ENCODE measurements at places on chromosomes 11 and 22.

DNA sequence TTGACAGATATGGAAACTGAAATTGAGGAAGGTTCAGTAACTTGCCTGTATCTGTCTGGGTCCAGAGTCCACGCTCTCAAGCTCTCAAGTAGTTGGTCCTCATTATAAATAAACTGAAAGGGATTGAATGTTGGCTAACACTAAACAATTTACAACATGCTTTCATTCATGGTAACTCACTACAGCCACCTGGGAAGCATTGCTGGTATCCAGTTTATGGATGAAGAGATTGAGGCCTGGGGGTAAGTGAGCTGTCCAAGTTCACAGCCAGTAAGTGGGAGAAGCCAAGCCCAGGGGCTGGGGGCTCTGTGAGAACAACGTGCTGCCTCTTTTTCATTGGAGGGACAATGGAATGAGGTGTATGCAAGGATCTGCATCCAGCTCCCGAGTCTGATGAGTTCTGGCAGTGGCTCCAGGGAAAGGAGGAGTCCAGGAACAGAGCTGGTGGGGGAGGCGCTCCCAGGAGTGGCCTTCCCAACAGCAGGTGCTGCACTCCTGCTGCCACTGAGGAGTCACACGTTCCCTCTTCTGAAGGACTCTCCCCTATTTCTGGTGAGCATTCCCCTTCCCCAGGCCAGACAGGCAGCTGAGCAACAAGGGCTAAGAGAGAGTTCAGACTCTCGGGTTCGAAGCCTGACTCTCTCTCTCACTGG lies 175.8 kb downstream of the CSNK2A3 start:
- no peak for DNase-seq

- DNase-seq, result no peak
Observed at GRCh38 chr11:129625930-129626329, 189.7 kb upstream of the TMEM45B start.

DNA sequence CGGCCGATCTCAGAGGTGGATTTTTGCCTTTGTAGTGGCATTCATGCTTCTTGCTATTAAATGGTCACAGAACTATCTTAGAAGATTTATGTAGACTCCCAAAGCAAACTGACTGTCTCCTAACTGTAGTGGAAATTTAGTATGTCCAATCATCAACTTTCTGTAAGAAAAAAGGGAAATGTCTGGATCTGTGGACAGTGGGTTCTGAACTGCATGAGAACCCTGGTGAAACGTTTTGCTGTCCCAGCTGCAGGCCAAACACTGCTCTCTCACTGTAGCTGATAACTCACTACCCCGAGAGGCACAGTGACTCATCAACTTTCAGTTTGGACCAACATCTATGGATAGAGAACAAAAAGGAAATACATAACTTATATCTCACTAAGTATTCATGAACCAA lies 387.1 kb downstream of the SOX6 start:
- no peak for DNase-seq

DNA sequence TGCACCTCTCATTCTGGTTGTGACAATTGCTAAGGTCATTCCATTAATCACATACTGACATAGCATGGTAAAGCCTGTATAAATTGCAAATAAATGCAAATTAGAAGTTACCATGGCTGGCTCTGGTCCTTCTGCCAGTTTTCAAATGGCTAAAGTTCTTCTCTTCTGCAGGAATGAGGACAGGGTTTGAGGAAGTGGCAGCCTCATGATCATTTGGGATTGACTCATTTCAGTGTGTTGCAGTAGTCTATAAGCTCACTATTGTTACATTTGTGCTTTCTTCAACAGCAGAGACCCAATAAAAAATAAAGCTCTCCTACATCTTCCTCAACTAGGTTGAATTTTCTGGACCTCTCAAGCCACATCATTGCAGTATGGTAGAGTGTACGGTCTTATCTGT lies 60.3 kb downstream of the NECTIN1 start:
- no peak for DNase-seq

- no peak for DNase-seq
Observed at GRCh38 chr11:65870706-65871681, 1.6 kb downstream of the EFEMP2 start.

GRCh38 chr11:57223601-57224000 lies 13.4 kb downstream of the APLNR start:
- no peak for DNase-seq

DNA sequence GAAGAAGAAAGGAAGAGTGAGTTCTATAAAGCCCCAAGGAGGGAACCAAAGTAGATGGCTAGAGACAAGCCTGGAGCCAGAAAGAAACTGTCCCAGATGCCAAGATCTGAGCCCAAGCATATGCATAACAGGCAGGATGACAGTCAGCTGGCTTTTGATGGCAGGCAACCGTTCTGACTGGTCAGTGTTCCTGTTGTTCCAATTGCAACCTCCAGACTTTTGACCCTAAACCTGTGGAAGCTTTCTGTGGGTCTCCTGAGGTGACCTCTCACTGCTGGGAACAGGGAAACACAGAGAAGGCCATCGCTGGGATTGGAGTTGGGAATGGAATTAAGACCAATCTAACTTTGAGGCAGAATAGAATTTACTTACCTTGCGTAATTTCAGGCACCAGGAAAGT lies 21.6 kb upstream of the NNMT start:
- no peak for DNase-seq

- DNase-seq, result no peak
Observed at GRCh38 chr11:127679816-127680545, 679.4 kb upstream of the KIRREL3 start.

DNA sequence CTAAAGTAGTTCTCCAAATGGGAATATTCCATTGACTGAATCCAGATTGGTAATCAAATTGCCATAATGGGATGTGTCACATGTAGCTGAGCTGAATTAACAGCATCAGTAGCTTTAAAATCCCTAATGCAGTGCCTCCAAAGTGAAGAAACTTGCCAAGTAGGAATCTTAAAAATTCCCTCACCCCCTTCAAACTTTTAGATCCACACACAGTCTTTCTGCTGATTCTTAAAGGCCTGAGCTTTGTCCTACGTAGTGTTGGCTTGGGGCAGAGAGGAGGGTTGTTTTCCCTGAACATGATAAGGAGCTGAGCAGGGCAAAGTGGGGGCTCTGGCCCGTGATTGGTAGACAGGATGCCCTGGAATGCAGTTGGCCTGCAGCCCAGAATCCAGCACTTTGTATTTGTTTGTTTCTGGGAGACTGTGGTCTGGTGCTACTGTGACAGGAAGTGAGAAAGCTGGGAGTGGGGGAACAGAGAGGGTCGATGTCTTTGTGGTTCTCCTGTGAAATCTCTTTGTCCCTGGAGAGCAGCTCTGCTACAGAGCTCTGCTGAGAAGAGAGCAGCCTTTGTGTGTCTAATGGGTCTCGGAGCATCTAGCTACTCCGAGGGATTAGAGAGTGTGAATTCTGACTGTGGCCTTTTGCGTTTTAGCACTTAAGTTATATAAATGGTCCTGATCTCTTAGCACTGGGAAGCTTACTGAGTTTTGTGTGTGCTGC lies 16.9 kb downstream of the CTNND1 start:
- no peak for DNase-seq

DNA sequence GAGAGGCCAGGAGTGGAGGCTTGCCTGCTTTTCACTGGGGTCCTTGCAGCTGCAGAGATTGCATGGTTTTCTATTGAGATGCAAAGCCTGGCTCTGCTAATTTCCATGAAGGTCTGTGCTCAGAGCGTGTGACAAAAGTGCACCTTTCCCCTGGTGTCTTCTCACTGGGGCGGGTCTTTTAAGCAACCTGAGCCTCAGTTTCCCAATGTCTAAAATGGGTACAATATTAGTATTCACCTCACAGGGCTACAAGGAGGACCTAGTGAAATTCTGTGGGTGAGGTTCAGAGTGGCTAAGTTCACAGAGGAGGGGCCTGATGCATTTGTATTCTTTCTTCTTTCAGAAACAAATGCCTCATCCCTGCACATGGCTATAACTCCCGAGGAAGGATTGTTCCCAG lies 20.3 kb downstream of the PPM1F start:
- no peak for DNase-seq

- no peak for DNase-seq
Observed at GRCh38 chr11:79078999-79079398, 361.8 kb downstream of the TENM4 start.

GRCh38 chr11:95908826-95909225 lies 15.1 kb downstream of the MTMR2 start:
- DNase-seq, result no peak

DNA sequence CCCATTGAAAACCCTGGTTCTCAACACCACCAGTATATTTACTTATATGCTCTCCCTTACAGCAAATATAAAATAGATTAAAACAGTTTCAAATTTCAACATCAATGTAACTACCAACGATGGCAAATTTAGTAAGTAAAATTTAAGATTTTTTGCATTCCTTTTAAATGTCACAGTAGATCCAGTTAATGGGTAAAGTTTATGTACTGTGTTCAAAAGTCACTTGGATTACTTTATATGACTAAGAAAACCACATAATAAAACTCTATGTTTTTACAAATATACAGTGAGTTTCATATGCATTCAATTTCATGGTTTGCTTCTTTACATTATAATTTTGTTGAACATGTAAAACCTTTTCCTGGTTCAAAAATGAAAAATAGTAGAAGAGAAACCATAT lies 364.6 kb downstream of the AASDHPPT start:
- no peak for DNase-seq

DNA sequence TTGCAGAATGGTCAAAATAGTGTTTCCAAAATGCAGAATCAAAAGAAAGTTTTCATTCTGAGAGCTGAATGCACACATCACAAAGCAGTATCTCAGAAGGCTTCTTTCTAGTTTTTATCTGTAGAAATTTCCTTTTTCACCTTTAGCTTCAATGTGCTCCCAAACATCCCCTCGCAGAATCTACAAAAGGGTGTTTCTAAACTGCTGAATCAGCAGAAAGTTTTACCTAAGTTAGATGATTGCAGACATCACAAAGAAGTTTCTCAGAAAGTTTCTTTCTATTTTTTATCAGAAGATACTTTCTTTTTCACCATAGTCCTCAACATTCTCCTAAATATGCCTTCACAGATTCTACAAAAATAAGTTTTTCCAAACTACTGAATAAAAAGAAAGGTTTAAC lies 239.8 kb downstream of the OR4A5 start:
- no peak for DNase-seq

- DNase-seq, result no peak
Observed at GRCh38 chr11:57668434-57668782, 494 bp downstream of the ZDHHC5 start.

DNA sequence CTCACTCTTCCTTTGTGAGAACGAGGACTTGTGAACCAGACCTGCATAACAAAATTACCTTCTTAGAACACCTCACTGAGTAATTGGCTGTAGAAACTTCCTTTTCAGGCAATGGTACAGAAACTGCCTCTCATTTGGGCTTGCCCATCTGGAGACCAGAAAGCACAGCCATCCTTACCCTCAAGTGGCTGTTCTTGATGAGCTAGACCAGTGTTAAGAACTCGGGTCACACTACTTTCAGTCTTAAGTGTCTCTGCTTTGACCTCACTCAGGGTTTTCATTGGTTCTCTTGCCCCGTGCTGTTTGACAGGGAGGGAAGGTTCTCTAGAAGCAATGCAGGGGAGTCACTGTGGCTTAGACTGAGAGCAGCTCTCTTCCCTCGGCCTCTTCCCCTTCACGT lies 29.3 kb downstream of the NAT10 start:
- no peak for DNase-seq

DNA sequence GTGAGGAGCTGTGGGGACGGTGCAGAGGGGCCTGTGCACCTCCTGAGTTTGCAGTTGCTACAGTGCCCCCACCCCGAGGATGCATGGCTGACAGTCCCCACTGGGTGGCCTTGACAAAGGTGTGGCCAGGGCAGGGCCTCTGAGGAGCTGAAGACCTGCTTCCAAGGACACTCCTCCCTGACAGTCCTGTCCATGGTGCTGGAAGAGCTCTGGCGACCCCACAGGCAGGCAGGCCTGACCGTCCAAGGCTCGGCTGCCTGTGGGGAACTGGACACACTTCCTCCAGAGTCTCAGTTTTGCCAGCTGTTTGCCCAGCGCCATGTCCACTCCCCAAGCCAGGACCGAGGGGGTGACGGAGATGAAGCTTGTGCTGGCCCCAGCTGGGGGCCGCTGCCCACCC lies 32.7 kb downstream of the BRSK2 start:
- no peak for DNase-seq

DNA sequence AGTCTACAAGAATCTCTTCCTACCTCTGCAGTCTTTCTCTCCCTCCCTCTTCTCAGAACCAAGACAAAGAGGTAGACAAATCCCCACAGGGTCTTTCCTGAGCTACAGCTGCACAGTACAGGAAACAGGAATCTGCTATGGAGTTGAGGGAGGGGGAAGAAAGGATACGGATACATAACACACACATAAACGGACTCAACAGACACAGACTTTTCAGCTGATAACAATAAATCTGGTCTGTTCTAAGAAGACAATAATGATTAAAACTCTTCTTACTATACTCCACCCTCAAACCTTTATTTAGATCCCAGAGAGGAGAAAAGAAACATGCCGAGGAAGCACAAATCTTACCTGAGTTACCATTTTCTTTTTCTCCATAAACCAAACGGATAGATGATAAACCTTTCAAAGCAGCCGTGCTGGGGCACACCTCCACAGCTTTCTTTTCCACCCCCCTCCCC lies 122.2 kb downstream of the APOL5 start:
- no peak for DNase-seq

- DNase-seq, result peak; percentile 25
Observed at GRCh38 chr11:15159085-15159484, 44.4 kb downstream of the INSC start.

- DNase-seq, result peak; percentile 86
Observed at GRCh38 chr11:120235024-120235628, 4.8 kb upstream of the POU2F3 start.

DNA sequence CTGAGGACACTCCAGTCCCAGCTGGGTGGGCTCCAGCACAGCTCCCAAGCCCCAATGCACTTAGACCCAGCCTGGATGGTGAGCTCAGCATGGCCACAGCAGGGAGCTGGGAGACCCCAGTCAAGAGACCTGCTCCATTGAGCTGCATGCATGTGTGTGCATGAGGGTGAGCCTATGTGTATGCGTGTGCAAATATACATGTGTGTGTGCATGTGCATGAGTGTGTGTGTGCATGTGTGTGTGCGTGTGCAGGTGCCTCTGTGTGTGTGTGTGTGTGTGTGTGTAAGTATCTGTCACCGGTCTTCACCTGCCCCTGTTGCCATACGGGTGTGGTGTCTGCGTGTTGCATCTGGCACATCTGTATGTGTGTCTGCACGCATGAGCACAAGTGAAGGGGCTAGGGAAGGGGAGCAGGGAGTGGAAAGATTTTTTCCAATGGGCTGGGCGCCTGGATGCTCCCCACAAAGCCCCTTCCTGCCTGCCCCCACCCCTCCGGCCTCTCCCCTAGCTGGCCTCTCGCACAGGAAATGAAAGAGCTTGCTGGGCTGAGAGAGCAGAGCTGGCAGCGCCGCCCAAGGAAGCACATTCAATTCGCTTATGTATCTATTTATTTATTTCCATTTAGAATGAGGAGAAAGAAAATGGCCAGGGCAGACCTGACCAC lies 4.1 kb downstream of the TSPAN32 start:
- no peak for DNase-seq

Data from GM20000 (cell line).